Substantia nigra (tissue), 51 donors: ENCODE measurements at places on chromosomes 3 and 15.

GRCh38 chr3:136512381-136512780 lies 239.8 kb downstream of the STAG1 start:
- no peak for DNase-seq

- no peak for DNase-seq
Measured at GRCh38 chr3:48338635-48339034, 5.2 kb upstream of the SPINK8 start.

DNA sequence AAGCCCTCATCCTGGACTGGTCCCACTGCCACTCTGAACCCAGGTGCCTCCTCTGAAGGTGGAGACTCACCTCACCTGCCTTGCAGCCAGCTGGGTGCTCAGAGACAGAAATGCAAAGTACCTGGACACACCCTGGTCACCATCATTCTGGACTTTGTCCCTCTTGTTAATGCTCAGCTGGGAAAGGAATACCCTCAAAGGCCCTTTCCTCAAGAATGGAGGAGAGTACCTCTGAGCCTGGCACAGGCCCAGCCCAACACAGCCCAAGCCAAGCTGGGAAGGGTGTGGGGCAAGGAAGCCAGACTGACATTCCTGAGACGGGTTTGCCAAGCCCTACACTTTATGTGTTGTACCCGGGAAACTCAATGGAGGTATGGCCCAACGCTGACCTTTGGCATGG lies 983 bp upstream of the ALAS1 start:
- DNase-seq, result no peak

GRCh38 chr15:64004056-64004455 lies 42.2 kb downstream of the DAPK2 start:
- DNase-seq, result no peak

DNA sequence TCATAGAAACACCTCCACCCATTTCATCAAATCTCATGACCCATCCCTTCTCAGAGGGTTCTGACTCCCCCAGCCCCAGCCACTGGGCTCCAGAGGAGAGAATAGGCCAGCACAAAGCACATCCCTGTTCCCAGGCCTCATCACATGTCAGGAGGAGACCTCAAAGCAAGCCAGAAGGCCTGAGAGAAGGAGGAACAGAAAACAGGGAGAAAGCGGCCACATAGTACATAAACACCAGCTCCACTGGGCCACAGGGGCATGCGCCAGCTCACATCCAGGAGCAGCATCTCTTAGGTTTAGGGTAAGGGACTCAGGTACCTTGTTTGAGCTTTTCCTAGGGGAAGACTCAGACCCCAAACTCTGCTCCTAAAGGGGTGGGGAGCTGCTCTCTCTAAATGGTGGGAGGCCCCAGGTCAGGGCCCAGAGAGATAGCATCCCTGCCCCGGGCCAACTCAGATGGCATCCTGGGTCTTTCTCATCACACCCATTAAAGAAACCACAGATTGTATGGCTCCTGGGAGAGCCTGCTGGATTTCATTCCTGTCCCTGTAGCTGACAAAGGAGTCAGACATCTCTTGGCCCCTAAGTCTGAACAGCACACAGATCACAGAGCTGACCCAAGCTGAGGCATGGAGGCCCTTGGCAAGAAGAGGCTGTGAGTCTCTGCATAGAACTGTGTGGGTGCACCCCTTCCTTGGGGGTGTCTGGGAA lies 2.5 kb downstream of the SHF start:
- DNase-seq, result no peak

- peak; percentile 3 for DNase-seq
Measured at GRCh38 chr15:65033659-65034269, 4.3 kb upstream of the MTFMT start.

- no peak for DNase-seq
Measured at GRCh38 chr3:99286266-99286845, 352.0 kb upstream of the COL8A1 start.

GRCh38 chr3:18725668-18726407 lies 300.7 kb upstream of the SATB1 start:
- no peak for DNase-seq

DNA sequence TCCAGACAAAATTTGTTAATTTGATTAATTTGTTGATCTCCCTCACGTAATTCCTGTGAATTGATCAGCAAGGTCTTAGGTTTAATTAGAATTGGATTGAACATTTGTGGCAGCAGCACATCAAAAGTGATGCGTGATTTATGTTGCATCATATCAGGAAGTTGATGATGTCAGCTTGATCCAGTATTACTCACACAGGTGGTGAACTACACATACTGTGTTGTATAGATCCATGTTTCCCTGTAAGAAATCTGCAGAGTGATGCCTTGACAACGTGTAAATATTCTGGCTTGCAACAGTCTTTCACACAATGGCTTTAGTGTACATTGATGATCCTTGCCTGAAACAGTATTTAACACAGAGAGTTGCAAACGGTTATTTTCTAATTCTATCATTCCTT lies 200.4 kb downstream of the ADAMTSL3 start:
- DNase-seq, result no peak

- DNase-seq, result no peak
Measured at GRCh38 chr3:126964950-126965349, 18.0 kb upstream of the PLXNA1 start.
